ENCODE measurements at places on chromosomes 3 and 15. TPM values are rescaled to one million over a fixed set of nuclear protein-coding genes. Genes with fewer than 3 reads are reported as not detected.

DNA sequence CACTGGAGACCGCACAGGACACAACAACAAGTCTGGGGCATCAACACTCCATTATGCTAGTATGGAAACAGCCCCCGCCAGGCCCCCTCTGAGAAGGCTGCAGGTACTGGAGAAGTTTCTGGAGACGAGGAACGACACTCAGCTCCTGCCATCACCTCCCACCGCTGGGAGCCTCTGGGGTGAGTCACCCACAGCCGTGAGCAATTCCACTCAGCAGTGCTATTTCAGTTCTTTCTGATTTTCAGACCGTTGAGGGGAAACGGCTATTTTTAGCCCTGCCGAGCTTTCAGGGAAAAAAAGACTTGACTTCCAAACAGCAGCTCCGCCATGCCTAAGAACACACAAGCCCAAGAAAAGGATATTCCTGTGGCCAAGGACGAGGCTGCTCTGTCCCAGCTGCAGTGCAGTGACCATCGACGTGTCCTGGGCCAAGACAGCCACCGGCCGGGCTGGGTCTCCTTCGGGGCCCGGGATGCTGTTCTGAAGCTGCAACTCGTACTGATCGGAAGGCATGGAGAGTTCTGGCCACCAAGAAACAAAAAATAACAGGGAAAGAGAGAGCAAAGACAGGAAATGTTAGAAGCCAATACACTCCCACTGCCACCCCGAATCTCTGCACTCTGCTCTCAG, 40.8 kb downstream of the NUP210 start:
- H3K4me3 ChIP-seq: no peak overlapping the region
- no peaks in the 10 kb centered on the region for H3K4me1 ChIP-seq
- DNase-seq: no peak
- no peak overlapping the region for H3K27ac ChIP-seq
- no peaks in the 10 kb centered on the region for H3K27me3 ChIP-seq

DNA sequence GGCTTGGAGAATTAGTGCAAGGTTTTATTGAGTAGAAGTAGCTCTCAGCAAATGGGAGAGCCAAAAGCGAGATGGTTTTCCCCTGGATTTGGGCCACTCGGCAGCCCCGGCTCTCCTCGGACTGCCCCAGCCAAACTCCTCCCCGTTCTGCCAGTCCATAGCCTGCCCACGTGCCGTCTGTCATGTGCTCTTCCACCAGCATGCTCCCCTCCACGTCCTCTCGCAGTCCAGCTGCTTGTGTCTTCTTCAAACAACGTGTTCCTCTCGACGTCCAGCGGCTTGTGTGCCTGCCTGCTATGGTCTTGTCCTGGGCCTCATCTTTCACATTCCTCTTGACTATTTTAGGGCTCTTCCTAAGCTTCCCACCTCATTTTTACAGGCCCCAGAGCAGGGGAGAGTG, 16.7 kb upstream of the SECISBP2L start:
- DNase-seq: no peak
- peaks cover 8% of the 10 kb centered on the region for H3K4me1 ChIP-seq
- H3K27ac ChIP-seq: no peak overlapping the region
- H3K36me3 ChIP-seq: no peaks in the 10 kb centered on the region
- no peak overlapping the region for H3K4me3 ChIP-seq

DNA sequence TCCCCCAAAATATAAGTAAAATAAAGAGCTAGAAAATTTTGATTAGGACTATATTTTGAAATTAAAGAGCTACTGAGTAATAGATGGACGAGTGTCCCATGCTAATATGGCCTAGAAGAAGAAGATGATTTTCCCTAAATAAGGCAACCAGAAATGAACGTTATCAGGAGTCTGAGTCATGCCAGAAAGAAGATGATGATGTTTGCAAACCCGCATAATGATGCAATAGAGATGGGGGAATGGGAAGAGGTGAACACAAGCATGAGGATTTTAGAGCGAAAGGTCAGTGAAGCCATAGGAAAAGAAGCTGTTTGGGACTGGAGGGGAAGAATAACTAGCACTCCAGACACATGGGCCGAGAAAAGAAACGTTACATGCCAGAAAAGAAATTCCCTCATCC, 71.7 kb downstream of the FGF12 start:
- H3K36me3 ChIP-seq: no peaks in the 10 kb centered on the region
- no peak overlapping the region for H3K27ac ChIP-seq
- no peak overlapping the region for H3K4me3 ChIP-seq
- DNase-seq: no peak

GRCh38 chr3:176696816-176697215, 500.5 kb downstream of the TBL1XR1 start:
- H3K27ac ChIP-seq: no peak overlapping the region
- H3K36me3 ChIP-seq: no peaks in the 10 kb centered on the region
- H3K27me3 ChIP-seq: no peaks in the 10 kb centered on the region
- no peaks in the 10 kb centered on the region for H3K4me1 ChIP-seq
- H3K4me3 ChIP-seq: no peak overlapping the region

- H3K36me3 ChIP-seq: no peaks in the 10 kb centered on the region
- DNase-seq: no peak
- H3K4me3 ChIP-seq: no peak overlapping the region
- no peaks in the 10 kb centered on the region for H3K27me3 ChIP-seq
Observed at GRCh38 chr3:63385629-63386028, 107.5 kb downstream of the SYNPR start.

SERPINI1 gene
- total RNA-seq: 1.2 TPM

ARIH1 gene
- total RNA-seq: 119 TPM

TM4SF4 gene
- total RNA-seq: not detected

STRA6 gene
- not detected for total RNA-seq

PIF1 gene
- total RNA-seq: 71.1 TPM

Measured in activated CD8-positive, alpha-beta T cell treated with anti-CD3 and anti-CD28 coated beads, Interleukin-2, amount 10 ng/mL, durations not matched to agents 7 days and 5 days (primary cell).